Neuronal stem cell (in vitro differentiated cells): ENCODE measurements at places on chromosomes 13 and 19.

DNA sequence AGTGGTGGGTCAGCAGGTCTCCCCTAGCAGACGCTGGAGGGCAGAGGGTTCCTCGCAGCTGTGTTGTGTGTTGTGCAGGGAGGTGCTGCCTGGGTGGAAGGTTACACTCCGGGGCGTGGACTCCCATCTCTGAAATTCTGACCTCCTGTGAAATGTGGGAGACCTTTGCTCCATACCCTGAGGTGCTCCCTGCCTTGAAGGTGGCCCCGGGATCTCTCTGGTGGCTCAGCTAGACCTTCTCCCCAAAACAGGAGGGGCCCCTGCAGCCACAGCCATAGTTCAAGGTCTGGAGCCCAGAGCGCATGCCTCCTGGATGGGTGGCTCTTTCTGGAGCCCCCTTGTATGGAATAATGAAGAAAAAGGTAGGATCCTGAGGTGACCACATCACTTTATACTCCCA lies 70.2 kb downstream of the SOX1 start:
- DNase-seq = no peak

DNA sequence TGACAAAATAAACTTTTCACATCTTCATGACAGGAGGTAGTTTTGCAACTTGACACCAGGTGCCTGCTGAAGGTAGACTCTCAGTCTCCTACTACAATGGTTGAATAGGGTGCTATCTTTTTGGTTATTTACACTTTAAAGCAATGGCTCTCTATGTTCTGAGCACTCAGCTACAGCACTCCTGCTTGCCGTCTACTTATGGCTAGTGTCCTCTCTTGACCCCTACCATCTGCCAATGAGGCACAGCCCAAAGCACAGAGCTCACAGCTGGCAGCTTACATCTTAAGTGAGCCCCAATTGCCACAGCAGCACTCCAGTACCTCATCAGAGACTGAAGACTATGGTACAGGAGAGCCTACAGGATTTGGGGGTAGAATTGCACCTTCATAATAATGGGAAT lies 11.4 kb downstream of the ZNF708 start:
- no peak for DNase-seq

DNA sequence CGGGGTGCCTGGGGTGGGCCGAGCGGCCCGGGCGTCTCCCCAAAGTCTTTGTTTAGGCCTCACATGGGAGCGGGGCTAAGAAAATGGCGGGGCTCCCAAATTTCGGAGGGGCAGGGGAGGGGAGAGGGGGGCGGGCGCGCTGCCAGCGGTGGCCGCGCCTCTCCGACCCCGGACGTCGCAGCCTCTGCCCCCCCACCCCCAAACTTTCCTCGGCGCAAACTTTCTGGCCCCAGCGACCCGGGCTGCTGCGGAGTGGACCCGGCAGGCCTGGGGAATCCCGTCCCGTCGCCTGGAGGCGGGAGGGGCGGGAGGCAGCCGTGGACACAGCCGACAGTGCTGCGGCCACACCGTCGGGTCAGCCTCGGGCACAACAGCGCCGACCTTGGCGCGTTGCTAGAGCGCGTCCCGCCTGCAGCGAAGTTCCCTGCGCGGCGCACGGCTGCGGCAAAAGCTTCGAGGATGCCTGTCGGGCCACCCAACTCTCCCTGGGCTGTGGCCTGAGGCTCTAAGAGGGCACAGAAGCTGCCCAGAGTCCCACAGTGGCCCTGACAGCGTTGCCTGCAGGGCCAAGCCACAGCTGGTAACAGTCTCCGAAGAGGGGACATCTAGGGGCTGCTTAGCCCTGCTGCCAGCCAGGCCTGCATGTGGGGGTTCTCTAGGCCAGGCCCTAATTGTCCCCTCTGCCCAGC lies 1.3 kb downstream of the NFIX start:
- DNase-seq = no peak

- no peak for DNase-seq
Observed at GRCh38 chr13:40172149-40172591, 494.3 kb downstream of the FOXO1 start.

DNA sequence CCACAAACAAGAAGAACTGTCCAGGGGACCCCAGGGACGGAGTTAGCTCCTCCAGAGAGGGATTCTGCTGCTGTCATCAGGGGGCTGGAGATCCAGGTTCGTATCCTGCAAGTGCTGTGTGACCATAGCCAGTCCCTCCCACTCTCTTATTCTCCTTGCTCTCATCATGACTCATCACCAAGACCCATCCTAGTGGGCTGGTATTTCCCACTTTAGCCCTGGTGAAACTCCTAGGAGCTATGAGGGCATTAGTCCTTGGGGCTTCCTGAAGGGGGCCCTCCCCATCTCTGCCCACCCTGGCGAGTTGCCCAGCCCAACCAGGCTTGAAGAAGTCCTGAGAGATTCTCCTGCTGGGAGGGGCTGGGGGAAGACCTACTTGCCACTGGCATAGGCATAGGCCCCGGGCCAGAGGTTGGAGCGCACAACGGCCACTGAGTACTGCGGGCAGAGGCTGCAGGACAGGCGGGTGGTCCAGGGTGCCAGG lies 7.5 kb upstream of the DMWD start:
- no peak for DNase-seq

GRCh38 chr13:94414708-94415107 lies 64.8 kb downstream of the DCT start:
- DNase-seq = no peak
